ENCODE measurements at places on chromosomes 1 and 21.

DNA sequence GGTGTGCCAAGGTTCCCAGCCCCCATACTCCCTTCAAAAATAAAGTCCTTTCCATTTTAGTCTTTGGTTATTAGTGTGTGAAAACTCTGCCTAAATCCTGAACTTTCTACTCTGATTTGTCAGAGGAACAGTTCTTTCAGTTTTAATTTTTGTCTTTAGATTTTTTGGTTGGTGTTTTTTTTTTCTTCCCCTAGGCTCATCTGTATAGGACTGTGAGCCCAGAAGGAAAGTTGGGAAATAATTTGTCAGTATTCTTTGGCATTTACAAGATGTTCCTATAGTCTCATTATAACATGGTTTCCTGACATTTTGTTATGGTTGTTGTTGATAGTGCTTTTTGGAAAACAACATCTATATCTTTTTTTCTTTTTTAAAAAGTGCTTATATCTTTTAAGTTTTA lies 38.0 kb downstream of the LAMC1 start:
- DNase-seq = no peak

DNA sequence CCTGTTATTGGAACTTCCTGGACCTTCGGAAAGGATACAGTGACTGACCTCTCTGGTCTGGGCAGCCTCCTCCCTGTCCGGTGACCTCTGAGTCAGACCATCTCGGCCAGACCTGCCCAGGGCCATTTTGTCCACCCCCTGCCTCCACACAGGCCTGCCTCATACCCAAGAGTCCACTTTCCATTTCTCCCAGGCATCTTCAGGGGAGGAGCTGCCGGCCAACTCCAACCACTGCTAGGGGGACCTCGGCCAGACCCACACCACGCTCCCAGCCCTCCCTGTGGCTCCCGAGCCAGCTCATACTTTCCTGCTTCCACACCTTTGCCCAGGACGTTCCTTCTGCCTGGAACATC lies 29.5 kb upstream of the RUNX3 start:
- DNase-seq = no peak

GRCh38 chr1:192602757-192603156 lies 27.2 kb downstream of the RGS1 start:
- no peak for DNase-seq

- DNase-seq = no peak
Observed at GRCh38 chr1:12518931-12519692, 98.9 kb downstream of the DHRS3 start.

- peak; percentile 30 for DNase-seq
Observed at GRCh38 chr1:204074274-204075138, 1.6 kb downstream of the SOX13 start.

DNA sequence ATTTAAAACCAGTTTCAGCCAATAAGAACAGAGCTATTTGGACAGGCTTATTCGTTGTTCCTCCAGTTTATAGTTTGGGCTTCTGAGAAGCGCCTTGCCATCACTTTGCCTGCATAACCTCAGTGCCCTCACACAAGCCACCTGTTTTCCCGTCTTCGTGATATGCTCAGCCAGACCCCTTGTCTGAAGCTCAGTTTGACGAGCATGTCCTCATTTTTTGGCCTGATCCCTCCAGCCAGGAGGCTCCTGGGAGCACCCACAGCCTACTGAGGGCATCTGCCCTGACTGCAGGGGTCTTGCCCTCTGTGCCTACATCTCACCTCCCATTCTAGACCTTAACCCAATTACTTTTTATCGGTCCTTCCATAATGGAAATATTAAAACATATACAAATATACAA lies 95.3 kb downstream of the ADARB1 start:
- no peak for DNase-seq

DNA sequence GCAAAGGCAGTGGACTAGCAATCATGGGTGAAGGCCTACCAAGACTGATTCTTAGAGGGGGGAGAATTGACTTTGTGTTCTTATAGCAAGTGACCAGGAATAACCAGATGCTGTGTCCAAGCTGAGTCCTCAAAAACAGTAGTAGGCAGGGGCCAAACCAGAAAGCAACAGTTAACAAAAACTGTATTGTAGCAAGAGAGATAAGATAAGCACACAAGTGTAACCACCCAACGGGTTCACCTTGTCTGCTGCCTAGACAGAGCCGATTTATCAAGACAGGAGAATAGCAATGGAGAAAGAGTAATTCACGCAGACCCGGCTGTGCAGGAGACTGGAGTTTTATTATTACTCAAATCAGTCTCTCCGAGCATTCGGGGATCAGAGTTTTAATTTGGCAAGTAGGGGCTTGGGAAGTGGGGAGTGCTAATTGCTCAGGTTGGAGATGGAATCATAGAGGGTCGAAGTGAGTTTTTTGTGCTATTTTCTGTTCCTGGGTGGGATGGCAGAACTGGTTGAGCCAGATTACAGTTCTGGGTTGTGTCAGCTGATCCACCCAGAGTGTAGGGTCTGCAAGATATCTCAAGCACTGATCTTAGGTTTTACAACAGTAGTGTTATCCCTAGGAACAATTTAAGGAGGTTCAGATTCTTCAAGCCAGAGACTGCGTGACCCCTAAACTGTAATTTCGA lies 8.3 kb upstream of the CSRP1 start:
- DNase-seq = no peak

DNA sequence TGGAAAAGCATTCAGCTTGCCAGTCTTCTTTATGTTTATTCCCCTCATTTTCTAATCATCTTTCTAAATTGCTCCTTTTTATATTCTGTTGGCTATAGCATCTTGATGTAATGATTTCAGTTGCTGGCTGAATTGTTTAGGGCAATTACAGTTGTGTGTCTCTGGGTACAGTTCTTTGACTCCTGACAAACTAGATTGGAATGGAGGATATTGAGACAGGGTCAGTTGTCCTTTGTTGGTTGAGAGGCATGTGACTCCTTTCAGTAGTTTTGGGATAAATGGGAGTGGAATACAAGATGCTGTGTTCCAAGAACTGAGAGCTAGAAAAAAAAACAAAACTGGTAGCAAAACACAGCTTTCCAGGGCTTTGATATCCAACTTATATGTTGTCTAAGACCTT lies 1.5 kb downstream of the CENPF start:
- DNase-seq = no peak

DNA sequence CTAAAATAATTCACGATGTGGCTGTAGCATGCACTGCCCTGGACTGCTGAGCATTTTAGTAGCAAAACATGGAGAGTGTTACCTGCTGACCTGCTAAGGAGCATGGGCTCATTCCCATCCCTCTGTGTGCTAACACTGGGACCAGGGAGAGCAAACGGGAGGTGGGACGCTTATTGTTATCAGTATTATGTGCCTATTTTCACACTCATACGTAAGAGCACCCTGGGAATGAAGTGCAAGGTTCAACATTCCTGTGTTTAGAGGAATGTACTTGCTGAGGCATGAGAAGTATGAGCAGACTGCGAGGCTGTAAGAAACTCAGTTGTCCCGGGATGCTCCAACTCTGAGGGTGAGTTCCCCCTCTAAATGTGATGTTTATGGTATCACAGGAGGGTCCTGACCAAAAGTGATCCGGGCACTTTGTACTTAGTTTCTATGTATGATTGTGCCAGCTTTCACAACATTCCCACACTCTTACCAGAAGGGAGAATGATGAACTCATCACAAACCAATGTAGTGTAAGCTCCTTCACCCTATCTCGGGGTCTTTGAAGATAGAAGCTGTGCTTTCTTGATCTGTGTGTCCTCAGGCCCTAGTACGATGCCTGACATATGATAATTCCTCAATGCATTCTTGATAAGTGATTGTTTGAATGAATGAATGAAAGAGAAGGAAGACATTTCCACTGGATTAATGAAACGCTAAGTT lies 164.8 kb downstream of the KCNJ6 start:
- DNase-seq = no peak

GRCh38 chr21:36949171-36950141 lies 17.0 kb downstream of the HLCS start:
- no peak for DNase-seq

- no peak for DNase-seq
Observed at GRCh38 chr1:95916616-95917015, 682.6 kb downstream of the RWDD3 start.

DNA sequence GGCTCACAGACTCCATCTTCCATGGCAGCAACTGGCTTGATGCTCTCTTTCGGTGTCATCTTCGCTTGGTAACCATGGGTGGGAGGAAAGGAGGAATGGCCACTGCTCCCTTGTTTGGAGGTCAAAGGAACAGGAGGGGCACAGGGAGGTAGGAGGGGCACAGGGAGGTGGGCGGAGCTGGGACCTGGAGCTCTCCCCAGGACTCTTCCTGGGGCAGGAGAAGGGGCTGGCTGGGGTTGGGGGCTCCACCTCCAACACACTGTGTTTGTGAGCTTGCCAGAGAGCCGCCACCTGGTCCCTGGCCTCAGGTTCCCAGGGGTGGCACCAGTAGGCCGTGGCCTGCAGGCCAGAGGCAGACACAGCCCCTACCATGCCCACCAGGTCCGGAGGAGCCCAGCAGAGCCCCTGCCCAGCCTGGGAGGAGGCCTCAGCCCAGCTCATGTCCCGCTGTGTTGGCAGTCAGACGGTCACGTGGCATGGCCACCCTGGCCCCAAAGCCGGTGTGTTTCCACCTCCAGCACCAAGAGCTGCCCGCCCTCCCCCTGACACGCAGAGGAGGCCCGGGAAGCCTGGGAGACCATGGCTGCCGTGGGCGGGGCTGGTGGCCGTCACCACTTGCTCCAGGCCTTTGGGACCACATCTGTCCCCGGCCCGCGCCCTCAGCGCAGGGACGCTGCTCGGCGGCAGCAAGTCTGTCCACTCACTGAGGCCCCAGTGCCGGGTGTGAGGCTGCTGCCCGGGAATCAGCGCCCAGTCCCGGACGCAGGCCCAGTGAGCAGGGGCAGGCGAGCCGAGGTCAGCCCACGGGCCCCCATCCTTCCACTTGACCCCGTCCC lies 73.9 kb downstream of the MORN1 start:
- DNase-seq = no peak

DNA sequence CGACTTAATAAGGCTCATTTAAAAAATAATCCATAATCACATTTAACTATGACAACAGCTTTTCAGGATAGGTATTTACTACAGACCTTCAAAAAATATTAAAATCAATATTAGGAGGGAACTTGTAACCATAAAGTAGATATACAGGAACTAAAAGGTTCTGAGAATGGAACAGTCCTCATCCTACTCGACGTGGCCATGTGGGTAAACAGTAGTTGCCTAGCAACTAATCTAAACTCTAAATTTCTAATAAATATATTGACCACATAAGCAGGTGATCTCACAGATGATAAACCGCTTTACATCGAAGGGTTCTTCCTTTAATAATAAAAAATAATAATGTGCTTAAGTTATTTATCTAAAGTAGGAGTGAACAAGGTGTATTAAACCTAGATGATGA lies 7.9 kb downstream of the AKT3 start:
- DNase-seq = no peak

DNA sequence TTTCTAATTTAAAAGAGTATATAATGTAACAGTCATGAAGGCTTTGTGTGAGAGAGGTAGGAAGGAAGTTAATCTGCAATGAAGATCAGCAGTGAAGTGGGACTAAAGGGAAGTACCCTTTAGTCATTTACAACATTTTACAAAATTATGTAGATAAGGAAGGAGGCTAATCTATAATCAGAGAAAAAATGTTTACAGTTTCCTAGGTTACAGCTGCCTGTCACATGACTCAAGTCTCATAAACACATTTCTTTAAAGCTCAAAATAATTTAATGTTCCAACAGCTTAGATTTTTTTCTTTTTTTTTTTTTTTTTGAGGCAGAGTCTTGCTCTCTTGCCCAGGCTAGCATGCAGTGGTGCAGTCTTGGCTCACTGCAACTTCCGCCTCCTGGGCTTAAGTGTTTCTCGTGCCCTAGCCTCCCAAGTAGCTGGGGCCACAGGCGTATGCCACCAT lies 26.2 kb upstream of the CAP1 start:
- DNase-seq = no peak

DNA sequence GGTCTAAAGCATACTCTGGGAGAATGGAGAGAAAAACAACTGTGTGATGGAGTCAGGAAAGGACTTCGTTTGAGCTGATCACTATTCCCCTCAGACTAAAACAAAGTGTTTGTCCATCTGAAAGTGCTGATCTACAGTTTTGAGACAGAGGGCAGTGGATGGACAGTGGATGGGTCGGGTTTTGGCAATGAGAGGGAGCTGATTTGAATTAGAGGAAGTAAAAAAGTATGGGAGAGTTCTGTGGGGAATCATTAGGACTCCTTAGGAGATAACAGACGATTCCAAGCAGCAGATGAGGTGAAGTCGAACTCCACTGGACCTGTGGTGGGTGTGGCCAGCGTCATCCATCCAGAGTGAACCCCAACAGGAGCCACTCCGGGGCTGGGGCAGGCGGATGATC lies 62.3 kb downstream of the PTGS2 start:
- peak; percentile 19 for DNase-seq

Measured in Caki2 (cell line).